Activated CD4-positive, alpha-beta memory T cell treated with anti-CD3 and anti-CD28 coated beads for 36 hours (primary cell): ENCODE measurements at places on chromosomes 11 and 22. TPM values are rescaled to one million over a fixed set of nuclear protein-coding genes. Genes with fewer than 3 reads are reported as not detected.

- no peak for DNase-seq
Observed at GRCh38 chr11:89612096-89612495, 98.0 kb upstream of the TRIM77 start.

- no peak for DNase-seq
Observed at GRCh38 chr11:42802201-42802899, 509.4 kb upstream of the API5 start.

GRCh38 chr11:67053896-67054329 is 2.7 kb upstream of the RHOD start:
- peak; percentile 70 for DNase-seq

DNA sequence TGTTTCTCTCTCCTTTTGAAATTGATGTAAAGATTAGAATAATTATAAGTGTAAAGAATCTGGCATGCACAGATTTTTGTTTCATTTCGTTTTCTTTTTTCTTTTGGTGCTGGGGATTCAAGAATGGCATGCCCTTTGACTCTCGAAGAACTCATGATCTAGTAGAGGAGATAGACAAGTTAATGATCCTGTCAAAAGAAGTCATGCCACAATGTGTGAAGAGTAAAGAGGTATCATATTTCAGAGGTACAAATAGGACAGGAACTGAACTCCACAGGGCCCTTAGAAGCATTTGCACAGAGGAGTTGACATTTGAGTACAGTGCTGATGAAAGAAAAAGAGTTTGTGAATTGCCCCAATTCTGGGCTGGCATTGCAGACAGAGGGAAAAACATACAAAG is 708.0 kb upstream of the ARHGAP42 start:
- no peak for DNase-seq

- DNase-seq = no peak
Observed at GRCh38 chr11:67662835-67663531, 11.4 kb downstream of the ALDH3B2 start.

GRCh38 chr22:39327995-39328754 is 8.8 kb upstream of the RPL3 start:
- DNase-seq = no peak

GRCh38 chr22:33918676-33919365 is 1.5 kb downstream of the LARGE1 start:
- DNase-seq = no peak

- peak; percentile 85 for DNase-seq
Observed at GRCh38 chr11:117180661-117181585, 2.4 kb downstream of the SIDT2 start.

DNA sequence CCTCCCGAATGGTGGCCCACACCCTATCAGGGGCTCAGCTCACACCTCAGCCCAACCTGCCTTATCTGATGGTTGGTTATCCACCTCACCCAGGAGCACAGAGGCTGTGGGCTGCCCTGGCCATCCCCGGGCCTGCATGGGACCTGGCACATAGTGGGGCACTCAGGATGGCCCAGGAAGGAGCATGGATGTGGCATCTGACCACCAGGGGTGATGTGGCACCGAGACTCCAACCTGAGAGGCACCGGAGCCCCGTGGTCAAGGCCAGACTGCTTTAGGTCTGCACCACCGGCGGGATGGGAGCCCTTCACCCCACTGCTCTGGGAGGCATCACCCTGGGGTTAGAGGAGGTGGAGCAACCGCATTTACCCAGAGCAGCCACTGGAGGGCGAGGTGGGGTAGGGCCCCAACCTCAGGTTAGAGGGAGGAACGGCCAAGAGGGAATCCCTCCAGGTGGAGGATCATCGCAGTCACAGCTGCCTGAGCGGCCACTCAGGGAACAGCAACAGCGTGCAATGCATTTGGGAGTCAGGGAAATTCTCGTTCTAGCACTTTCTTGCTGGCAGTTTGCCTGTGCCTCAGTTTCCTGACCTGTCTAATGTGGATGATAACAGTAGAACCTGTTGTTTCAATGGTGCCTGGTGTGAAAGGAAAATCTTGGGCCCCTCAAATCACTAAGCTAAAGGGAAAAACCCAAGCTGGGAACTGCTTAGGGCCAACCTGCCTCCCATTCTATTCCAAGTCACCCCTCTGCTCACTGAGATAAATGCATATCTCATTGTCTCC is 52.9 kb upstream of the CARS1 start:
- DNase-seq = peak; percentile 62

- DNase-seq = no peak
Observed at GRCh38 chr22:23305321-23305910, 125.1 kb downstream of the BCR start.

Gene TRMU
- total RNA-seq = 61.3 TPM

Gene SYT13
- not detected for total RNA-seq

Gene DENND6B
- total RNA-seq = 3.6 TPM

Gene CCDC15
- total RNA-seq = 6.4 TPM

Gene P4HA3
- not detected for total RNA-seq

Gene FADS2
- 60.8 TPM for total RNA-seq

Gene USH1C
- total RNA-seq = not detected

Gene MUC5AC
- not detected for total RNA-seq

Gene BRSK2
- total RNA-seq = 0.64 TPM

Gene HBD
- not detected for total RNA-seq

Gene SEPTIN3
- total RNA-seq = 2.2 TPM

Gene OR8K1
- not detected for total RNA-seq

Gene OR4A16
- not detected for total RNA-seq
